ENCODE measurements at places on chromosomes 1 and 21. TPM values are rescaled to one million over a fixed set of nuclear protein-coding genes. Genes with fewer than 3 reads are reported as not detected.

RNU1-3 gene
- total RNA-seq: 1,082 TPM

SYCP1 gene
- not detected for total RNA-seq

RAB25 gene
- 0.36 TPM for total RNA-seq

NDC1 gene
- 33.3 TPM for total RNA-seq

CPLANE2 gene
- 3.0 TPM for total RNA-seq

CASZ1 gene
- 1.6 TPM for total RNA-seq

DRAM2 gene
- 23.0 TPM for total RNA-seq

YTHDF2 gene
- total RNA-seq: 65.7 TPM

KLHDC7A gene
- not detected for total RNA-seq

CR1L gene
- total RNA-seq: not detected

RHOU gene
- total RNA-seq: 1.1 TPM

INAVA gene
- 0.88 TPM for total RNA-seq

SCP2 gene
- total RNA-seq: 78.8 TPM

KCNC4 gene
- 27.1 TPM for total RNA-seq

CRP gene
- total RNA-seq: not detected

HSD3B2 gene
- total RNA-seq: not detected

VASH2 gene
- total RNA-seq: 0.20 TPM

LIPI gene
- not detected for total RNA-seq

C1QTNF12 gene
- 4.0 TPM for total RNA-seq

SPAG17 gene
- not detected for total RNA-seq

PALMD gene
- not detected for total RNA-seq

DIO1 gene
- not detected for total RNA-seq

CLIC4 gene
- total RNA-seq: 16.2 TPM

KRTAP11-1 gene
- total RNA-seq: not detected

TDRD10 gene
- not detected for total RNA-seq

FCRL4 gene
- total RNA-seq: not detected

C1orf116 gene
- total RNA-seq: 0.06 TPM

PSRC1 gene
- 23.9 TPM for total RNA-seq

C1QC gene
- not detected for total RNA-seq

LRRN2 gene
- not detected for total RNA-seq

CBS gene
- total RNA-seq: 13.9 TPM

ZNF695 gene
- total RNA-seq: 0.77 TPM

MYBPH gene
- not detected for total RNA-seq

ITPKB gene
- 37.5 TPM for total RNA-seq

OR2L5 gene
- total RNA-seq: 0.16 TPM

KRTAP19-1 gene
- total RNA-seq: not detected

FCER1A gene
- total RNA-seq: 0.20 TPM

SELE gene
- total RNA-seq: not detected

CFHR5 gene
- total RNA-seq: not detected

RNF207 gene
- 20.6 TPM for total RNA-seq

SHE gene
- not detected for total RNA-seq

AMY2B gene
- total RNA-seq: 9.2 TPM

OR6K3 gene
- total RNA-seq: not detected

FBXO2 gene
- 2.0 TPM for total RNA-seq

S100A12 gene
- total RNA-seq: not detected

PRMT6 gene
- 2.8 TPM for total RNA-seq

TSSK3 gene
- 1.2 TPM for total RNA-seq

C1orf198 gene
- total RNA-seq: 8.8 TPM

GPR25 gene
- not detected for total RNA-seq

SPATA1 gene
- 3.0 TPM for total RNA-seq

OR2L13 gene
- not detected for total RNA-seq

SYNC gene
- not detected for total RNA-seq

REN gene
- total RNA-seq: not detected

MPL gene
- not detected for total RNA-seq

ARHGEF16 gene
- total RNA-seq: 0.46 TPM

IFI16 gene
- 314 TPM for total RNA-seq

TCP10L gene
- 1.5 TPM for total RNA-seq

CD247 gene
- 158 TPM for total RNA-seq
